Activated CD4-positive, CD25-positive, alpha-beta regulatory T cell (primary cell): ENCODE measurements at places on chromosomes 1 and 21.

GRCh38 chr1:12098786-12099185 is 35.7 kb downstream of the TNFRSF8 start:
- no peak for DNase-seq

DNA sequence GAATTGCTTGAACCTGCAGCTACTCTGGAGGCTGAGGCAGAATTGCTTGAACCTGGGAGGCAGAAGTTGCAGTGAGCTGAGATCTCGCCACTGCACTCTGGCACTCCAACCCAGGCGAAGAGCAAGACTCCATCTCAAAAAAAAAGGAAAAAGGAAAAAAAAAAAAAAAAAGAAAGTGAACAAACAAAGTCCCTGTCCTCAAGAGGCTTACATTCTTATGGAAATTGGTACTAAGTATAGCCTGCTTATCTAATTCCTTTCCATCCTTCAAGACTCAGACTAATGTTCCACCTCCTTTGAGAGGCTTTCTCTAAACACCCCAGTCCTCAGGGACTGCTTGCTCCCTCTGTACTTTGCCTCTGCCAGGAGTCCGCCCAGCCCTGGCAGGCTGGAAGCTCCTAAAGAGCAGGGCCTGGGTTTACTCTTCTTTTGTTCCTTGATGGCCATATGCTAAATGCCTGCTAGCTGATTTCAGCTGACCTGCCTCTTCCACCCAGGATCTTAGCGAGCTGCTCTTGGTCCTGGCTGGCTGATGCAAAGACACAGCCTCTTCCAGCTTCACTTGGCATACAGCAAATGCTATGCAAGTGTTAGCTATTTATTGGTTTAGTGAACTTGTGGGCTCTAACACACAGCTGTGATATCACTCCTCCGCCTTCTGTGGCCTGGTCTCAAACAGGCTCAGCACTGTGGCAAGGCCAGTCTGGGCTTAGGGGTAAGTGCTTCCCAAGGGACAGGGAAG is 9.8 kb downstream of the SLC9A1 start:
- DNase-seq: no peak

GRCh38 chr1:183493540-183494245 is 21.4 kb downstream of the SMG7 start:
- no peak for DNase-seq

DNA sequence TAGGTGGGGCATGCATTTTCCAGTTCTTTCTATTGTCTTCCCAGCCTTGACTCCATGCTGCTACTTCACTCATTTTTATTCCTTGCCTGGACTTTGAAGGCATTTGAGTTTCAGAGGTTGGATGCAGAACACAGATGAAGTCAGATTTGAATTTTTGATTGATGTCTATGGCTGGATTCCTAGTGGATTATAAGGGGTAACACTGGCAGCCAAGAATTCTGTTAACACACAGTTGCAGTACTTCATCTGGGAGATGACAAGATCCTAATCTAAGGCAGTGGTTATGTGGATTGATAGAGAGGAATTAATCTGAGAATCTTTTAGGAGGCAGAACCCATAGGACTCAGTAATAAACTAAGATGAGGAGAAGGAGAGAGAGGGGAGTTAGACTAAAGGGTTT is 439.0 kb upstream of the USP24 start:
- no peak for DNase-seq

DNA sequence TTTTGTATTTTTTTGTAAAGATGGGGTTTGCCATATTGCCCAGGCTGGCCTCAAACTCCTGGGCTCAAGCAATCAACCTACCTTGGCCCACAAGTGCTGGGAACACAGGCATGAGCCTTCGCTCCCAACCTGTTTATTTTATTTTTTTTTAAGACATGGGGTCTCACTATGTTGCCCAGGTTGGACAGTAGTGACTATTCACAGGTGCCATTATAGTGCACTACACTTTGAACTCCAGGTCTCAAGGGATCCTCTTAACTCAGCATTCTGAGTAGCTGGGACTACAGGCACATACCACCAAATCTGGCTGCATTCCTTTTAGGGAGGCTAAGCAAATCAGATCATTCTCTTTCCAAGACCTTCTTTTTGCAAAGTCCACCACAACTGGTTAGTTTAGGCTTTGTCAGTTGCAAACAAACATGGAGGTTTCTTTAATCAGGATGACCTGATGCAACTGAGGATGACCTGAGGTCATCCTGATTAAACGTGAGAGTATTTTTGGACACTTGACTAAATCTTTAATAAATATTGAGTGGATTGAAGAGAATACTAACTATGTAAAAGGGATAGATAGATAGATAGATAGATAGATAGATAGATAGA is 30.0 kb upstream of the RALGPS2 start:
- no peak for DNase-seq

DNA sequence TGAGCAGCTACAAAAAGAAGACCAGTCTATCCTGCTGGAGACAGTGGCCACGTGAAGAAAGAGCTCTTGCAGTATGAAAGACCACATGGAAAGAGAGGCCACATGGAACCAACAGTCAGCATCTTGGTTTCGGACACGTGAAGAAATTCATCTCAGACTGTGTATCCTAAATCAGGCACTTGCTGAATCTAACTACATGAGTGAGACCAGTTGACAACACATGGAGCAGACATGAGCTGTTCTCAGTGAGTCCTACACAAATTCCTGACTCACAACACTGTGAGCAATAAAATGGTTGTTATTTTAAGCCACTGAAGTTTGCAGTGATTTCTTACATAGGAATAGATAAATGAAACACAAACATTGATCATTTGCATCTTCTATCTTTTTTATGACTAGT is 2.4 kb upstream of the TAF1A start:
- no peak for DNase-seq

DNA sequence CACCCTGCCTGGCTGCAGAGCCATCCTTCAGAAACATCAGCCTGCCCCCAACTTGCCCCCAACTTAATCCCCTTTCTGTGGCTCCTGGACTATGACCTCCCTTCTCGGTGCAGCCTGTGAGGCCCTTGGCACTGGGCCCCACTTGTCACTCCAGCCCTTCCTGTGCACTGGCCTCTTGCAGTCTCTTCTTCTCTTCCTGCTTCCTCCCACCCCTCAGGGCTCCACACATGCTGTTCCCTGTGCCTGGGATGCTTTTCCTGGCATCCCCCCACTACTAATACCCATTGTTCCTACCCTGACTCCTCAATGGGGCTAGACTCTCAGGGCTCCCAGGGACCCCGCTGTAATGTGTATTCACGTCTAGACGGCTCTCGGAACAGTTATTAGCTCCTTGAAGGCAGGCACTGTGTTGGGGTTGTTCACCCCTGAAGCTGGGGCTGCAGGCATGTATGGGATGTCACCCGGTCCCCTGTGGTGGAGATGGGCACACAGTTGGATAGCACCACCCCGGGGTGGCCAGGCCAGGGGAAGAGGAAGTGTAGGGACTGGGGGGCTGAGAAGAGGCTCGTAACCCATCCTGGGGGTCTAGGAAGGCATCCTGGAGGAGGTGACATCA is 4.5 kb downstream of the LDLRAD1 start:
- no peak for DNase-seq

DNA sequence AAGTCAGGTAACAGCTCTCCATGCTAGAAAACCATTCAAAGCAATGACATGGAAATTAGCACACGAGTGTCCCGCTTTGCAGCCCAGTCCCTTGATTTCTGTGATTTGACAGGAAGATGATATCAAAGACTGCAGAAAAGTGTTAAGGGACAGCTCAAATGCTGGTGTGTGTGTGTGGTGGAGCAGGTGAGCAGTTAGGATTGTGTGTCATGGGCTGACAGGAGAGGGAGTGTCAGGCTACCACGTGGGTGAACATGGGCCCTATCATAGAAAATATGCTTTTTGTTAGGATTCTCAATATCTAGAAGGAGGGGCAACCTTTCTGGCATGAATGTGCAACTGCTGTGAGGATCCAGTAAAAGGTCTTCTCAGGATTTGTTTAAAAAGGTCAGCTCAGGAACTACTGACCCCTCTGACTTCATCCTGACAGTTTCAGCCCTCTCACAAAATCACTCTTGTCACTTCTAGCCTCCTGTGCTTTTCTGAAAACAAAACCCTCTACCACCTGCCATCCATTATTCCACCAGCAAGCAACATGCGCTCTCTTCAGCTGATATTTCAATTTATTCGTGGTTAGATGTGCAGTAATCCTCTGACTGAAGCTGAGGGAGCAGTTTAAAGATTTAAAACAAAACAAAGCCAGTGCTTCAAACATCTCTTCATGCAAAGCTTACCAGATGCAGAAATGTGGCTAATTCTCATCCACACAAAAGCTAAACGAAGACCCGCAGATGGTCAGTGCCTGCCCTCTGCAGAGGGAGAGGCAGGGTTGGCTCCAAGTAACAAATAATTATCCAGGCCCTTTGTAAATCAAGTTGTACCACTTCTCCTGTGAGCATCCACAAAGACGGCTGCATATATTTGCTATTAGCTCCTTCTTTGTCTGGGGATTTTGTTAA is 397.9 kb downstream of the PTBP2 start:
- DNase-seq: no peak

GRCh38 chr1:226653311-226653921 is 85.7 kb downstream of the ITPKB start:
- DNase-seq: peak; percentile 39

GRCh38 chr1:108962681-108963051 is 618 bp downstream of the CLCC1 start:
- DNase-seq: peak; percentile 4

- no peak for DNase-seq
These were observed 25.6 kb downstream of the NPHP4 start for GRCh38 chr1:5966543-5967205.

- no peak for DNase-seq
These were observed 7.0 kb upstream of the C1orf146 start for GRCh38 chr1:92210701-92211100.

- DNase-seq: no peak
These were observed 14.6 kb downstream of the NTRK1 start for GRCh38 chr1:156875341-156875615.

DNA sequence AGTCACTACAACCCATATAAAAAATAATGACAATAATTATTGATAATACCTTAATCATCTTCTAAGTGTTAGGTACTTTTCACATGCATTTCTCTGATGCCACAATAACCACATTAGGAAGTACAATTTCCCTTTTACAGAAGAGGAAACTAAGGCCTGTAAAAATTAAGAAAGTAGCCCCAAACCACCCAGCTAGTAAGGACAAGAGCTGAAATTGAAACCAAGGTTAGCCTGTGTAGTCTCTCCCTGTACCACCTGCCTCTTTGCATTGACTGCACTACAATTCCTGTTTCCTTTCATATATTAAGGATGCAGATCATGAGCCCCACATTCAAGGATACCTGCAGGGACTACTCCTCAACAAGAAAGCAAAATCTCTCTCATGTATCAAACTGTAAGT is 288.8 kb downstream of the GPATCH2 start:
- DNase-seq: no peak

- DNase-seq: peak; percentile 74
These were observed 5.5 kb upstream of the GBP6 start for GRCh38 chr1:89358287-89358893.

GRCh38 chr21:41363370-41364270 is 1.8 kb downstream of the MX2 start:
- no peak for DNase-seq

DNA sequence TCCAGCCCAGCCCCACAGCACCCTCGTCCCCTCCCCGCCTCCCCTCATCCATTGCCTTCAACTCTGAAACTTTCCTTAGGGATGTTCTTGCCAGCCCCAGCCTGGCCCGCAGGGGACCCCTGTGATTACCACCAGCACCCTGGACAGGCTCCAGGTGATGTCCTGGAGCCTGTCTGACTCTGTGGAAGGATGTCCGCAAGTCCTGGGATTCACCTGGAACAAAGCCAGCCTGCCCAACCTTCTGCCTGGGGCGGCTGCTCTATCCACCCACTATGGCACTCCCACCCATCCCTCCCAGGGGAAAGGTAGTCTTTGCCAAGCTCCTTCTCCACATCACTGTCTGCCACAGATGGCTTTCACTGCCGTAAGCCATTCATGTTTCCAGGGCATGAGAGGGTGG is 24.4 kb upstream of the PTPRF start:
- DNase-seq: no peak

DNA sequence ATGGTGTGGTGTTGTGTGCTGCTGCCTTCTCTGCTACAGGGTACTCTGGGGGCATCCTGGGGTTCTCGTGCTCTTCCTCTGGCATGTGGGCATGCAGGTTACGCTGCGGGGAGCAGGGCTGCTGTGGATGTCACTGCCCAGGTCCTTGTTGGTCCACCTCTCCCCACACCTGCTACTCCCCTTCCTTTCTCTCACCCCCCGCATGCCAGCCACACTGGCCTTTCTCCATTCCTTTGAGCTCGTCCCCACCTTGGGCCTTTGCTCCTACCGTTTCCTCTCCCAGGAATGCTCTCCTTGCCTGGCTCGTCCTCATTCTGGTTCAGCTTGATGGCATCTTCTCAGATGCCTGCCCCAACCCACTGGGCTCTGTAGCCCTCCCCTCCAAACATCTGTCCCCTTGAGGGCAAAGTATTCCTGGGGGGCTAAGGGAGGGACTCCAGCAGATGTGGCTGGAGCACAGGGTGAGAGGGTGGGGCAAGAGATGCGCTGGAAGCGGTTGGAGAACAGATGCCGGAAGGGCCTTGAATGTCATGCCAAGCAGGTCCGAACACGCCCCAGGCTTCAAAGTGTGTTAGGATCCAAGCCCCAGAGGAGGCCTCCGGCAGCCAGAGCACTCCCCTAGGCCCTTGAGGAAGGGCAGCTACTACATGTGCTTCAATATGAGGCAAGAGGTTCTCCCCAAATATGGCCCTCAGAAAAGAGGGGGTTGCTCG is 23.4 kb downstream of the DMRTB1 start:
- no peak for DNase-seq

GRCh38 chr1:3553166-3553939 is 58.0 kb downstream of the MEGF6 start:
- DNase-seq: no peak

DNA sequence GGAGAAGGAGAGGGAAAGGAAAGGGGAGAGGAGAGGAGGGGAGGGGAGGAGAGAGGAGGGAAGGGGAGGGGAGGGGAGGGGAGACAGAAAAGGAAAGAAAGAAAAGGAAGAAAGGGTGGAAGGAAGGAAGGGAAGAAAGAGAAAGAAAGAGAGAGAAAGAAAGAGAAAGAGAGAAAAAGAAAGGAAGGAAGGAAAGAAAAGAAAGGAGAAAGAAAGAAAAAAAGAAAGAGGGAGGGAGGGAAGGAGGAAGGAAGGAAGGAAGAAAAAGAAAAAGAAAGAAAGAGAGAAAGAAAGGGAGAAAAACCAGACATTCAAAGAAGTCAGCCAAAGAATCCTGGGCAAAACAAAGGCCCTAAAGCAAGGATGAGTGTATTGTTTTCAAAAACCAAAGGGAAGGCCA is 125.7 kb upstream of the SPATA6 start:
- no peak for DNase-seq

DNA sequence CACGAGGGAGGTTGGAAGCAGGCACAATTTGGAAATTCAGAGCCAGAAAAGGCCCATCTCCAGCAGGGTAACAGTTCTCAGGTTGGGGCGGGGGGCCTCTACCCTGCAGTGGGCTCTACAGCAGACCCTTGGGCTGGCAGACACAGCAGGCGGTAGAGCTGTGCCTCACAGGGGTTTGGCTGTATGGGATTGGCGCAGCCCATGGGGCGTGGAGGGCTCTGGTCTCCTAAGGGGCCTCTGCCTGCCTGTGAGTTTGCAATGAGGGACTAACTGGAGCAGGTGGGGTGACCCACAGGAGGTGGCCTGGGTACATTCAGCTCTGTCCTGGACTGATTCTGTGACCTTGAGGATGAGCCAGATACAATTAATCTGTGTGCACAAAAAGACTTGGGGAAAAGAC is 124.1 kb downstream of the CAMTA1 start:
- DNase-seq: no peak
